ENCODE measurements at places on chromosomes 3 and 15. TPM values are rescaled to one million over a fixed set of nuclear protein-coding genes. Genes with fewer than 3 reads are reported as not detected.

The A4GNT gene
- total RNA-seq: not detected

The GRAMD2A gene
- total RNA-seq: 25.2 TPM

The CXCR6 gene
- total RNA-seq: 1.5 TPM

The DNAH12 gene
- total RNA-seq: 37.8 TPM

The FBXL22 gene
- 2.7 TPM for total RNA-seq

The SOX2 gene
- 8.7 TPM for total RNA-seq

The FBXW12 gene
- not detected for total RNA-seq

The SLC9C1 gene
- 0.28 TPM for total RNA-seq

The NEDD4 gene
- total RNA-seq: 22.0 TPM

The CHRNA5 gene
- 1.3 TPM for total RNA-seq

The CCR3 gene
- 0.88 TPM for total RNA-seq

The C3orf85 gene
- total RNA-seq: not detected

The ACTL6A gene
- total RNA-seq: 35.5 TPM

The SLC24A5 gene
- not detected for total RNA-seq

The LRRN1 gene
- total RNA-seq: 7.1 TPM

The SPESP1 gene
- 1.0 TPM for total RNA-seq

The KIF9 gene
- 18.2 TPM for total RNA-seq

The ADAMTSL3 gene
- 58.2 TPM for total RNA-seq

The VGLL3 gene
- 32.8 TPM for total RNA-seq

The BCHE gene
- total RNA-seq: 47.8 TPM

The BNC1 gene
- total RNA-seq: 0.25 TPM

The THBS1 gene
- total RNA-seq: 477 TPM

The NPAP1 gene
- 0.34 TPM for total RNA-seq

The FSD2 gene
- not detected for total RNA-seq

The DLEC1 gene
- total RNA-seq: 28.8 TPM

The GANC gene
- total RNA-seq: 73.9 TPM

The IQCF5 gene
- total RNA-seq: not detected

The CCR5 gene
- 2.2 TPM for total RNA-seq

The CALML4 gene
- total RNA-seq: 16.8 TPM

The MORC1 gene
- total RNA-seq: not detected

The FHIT gene
- 21.3 TPM for total RNA-seq

The GRK7 gene
- 0.12 TPM for total RNA-seq

The PLSCR2 gene
- total RNA-seq: not detected

The KLF15 gene
- total RNA-seq: 18.1 TPM

The GATM gene
- total RNA-seq: 6.3 TPM

The SLC22A14 gene
- total RNA-seq: not detected

The CYP1A2 gene
- total RNA-seq: not detected

The PIK3CB gene
- total RNA-seq: 34.9 TPM

The SUCNR1 gene
- 0.60 TPM for total RNA-seq

Measured in lung (tissue), 17 donors.